ENCODE measurements at places on chromosomes 6 and 20.

GRCh38 chr6:1868561-1869261, 259.0 kb downstream of the FOXC1 start:
- DNase-seq = no peak

DNA sequence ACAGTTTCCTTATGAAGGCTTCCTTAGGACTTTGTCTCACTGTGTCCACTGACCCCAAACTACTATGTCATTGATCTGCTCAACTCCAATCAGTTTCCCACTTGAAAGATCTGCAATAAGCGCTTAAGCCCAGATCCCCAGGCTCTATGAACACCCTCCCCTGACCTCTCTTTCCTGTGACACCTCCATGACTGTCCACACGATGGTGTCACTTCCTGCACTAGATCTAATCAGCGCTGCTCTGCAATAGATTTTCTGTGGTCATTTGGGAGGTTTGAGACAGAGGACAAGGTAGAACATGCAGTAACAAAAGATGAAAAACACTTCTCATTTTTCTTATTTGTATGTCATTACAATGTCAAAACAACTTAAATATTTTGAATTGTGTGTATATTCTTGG, 304.6 kb upstream of the AGPAT4 start:
- no peak for DNase-seq

GRCh38 chr6:88441346-88441745, 275.2 kb upstream of the CNR1 start:
- no peak for DNase-seq

GRCh38 chr20:56835829-56836550, 206.9 kb downstream of the TFAP2C start:
- no peak for DNase-seq

Measured in Caco-2 (cell line).